Stimulated activated memory B cell treated with anti-CD40 and anti-IgM and Interleukin-4, amounts not matched to agents 10 μg/mL and 1 μg/mL and 100 μg/mL, for 72 hours (primary cell): ENCODE measurements at places on chromosomes 5 and 9.

DNA sequence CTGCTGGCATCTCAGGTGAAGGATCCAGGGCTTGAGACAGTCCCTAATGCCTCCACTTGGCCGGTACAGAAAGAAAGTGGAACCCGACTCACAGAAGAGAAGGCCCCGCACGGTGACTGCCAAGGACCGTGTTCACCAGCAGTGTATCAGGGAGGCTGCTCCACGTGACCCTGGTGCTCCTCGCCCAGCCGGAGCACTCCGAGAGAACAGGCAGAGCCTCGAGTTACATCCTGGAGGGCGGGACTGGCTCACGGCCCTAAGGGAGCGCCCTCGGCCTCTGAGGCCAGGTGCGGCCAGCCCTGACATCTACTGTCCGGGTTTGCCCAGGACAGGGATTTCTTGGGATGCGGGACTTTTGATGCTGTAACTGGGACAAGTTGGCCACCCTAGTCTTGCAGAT lies 104.0 kb upstream of the SARDH start:
- ATAC-seq = no peak

DNA sequence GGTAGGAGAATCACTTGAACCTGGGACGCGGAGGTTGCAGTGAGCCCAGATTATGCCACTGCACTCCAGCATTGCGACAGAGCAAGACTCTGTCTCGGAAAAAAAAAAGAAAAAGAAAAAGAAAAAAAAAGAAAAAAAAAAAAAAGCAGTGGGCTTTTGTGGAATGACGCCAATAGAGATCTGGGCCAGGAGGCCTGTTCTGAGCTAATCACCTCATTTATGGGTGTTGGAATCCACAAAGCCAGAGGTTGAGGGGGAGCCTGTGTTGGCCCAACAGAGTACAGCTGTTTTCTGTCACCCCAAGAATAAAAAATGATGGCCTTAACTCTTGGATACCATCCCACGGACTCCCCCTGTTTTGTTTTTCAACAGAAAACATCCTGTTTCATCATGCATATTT lies 18.5 kb downstream of the OSTF1 start:
- ATAC-seq = no peak

- no peak for ATAC-seq
Observed at GRCh38 chr9:74496406-74496805, 729 bp upstream of the RORB start.

GRCh38 chr5:66358741-66359140 lies 214.6 kb downstream of the SREK1 start:
- ATAC-seq = no peak

- no peak for ATAC-seq
Observed at GRCh38 chr9:69085569-69086283, 50.2 kb downstream of the FXN start.

GRCh38 chr9:77598524-77598923 lies 49.6 kb downstream of the GNA14 start:
- ATAC-seq = no peak

- ATAC-seq = no peak
Observed at GRCh38 chr5:121630402-121630801, 221.3 kb upstream of the FTMT start.

- no peak for ATAC-seq
Observed at GRCh38 chr9:136867480-136867879, 1.4 kb upstream of the EDF1 start.

DNA sequence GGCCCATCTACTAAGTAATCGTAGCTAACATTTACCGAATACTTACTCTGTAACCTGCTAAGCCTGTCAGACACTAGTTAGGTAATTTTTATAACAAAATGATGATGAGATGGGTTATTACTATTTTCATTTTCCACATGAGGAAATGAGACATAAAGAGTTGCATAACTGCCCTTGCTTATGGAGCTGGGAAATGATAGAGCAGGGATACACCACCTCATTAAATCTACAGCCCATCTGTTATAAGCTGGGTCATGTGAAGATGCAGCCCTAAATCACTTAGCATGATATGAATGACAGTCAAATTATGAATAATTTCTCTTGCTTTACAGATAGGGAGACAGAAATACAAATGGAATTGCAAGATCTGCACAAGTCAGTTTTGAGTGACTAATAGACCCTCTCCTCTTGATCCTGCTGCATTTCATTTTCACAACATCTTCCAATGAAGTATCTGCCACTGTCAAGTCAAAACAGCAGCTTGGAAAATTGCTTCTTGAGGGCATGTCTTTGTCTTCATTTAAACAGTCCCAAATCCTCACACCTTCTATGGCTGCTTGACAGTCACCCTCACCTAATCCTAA lies 364.7 kb downstream of the PRELID2 start:
- no peak for ATAC-seq

GRCh38 chr9:137244486-137245449 lies 3.7 kb downstream of the TUBB4B start:
- ATAC-seq = no peak

DNA sequence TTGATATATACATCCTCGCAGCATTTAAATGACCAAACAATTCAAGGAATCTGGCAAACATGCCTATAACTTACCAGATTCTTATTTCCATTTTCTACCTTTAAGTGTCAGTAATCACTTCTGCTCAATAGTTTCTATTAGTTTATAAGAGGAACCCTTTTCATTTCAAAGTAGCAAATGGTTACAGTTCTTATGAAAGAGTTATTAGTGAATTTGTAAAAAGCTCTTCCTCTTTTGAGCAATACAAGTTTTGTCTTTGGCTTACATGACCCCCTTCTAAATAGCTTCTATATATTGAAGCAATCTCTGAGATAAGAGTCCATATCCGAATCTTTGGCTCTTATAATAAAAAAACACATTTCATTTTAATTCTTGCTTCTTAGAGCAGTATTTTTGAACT lies 42.0 kb downstream of the ELL2 start:
- ATAC-seq = no peak

GRCh38 chr9:123034881-123035510 lies 1.5 kb downstream of the GPR21 start:
- no peak for ATAC-seq

- no peak for ATAC-seq
Observed at GRCh38 chr9:7125231-7125630, 367.5 kb downstream of the KDM4C start.

- ATAC-seq = no peak
Observed at GRCh38 chr5:107023732-107024131, 647.0 kb downstream of the EFNA5 start.

DNA sequence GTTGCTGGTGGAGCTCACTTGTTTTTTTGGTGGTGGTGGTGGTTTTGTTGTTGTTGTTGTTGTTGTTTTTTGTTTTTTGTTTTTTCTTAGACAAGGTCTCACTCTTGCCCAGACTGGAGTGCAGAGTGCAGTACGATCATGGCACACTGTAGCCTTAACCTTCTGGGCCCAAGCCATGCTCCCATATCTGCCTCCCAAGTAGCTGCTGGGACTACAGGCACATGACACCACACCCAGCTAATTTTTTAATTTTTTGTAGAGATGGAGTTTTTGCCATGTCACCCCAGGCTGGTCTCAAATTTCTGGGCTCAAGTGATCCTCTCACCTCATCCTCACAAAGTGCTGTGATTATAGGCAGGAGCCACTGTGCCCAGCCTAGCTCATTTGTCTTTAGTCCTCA lies 53.5 kb downstream of the NUP214 start:
- ATAC-seq = no peak

GRCh38 chr9:93673021-93673838 lies 96.8 kb downstream of the PHF2 start:
- no peak for ATAC-seq

GRCh38 chr5:165139721-165140120 lies 1634.3 kb downstream of the MAT2B start:
- no peak for ATAC-seq

- no peak for ATAC-seq
Observed at GRCh38 chr5:151153766-151154272, 3.8 kb downstream of the ANXA6 start.

DNA sequence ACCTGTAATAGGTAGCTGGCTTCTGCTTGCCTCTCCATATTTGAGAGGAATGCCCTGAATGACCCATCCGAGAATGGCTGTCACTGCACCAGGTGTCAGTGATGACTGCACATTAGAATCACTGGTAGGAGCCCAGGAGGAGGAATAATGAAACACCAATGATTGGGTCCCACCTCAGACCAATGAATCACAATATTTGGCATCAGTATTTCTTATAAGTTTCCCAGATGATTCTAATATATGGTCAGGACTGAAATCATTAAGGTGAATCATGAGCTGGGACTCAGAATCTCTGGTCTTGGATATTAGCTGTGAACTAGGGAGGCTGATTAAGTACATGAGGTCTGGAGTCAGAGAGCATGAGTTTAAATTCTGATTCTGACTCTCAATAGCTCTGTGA lies 23.4 kb downstream of the ARSB start:
- ATAC-seq = no peak

DNA sequence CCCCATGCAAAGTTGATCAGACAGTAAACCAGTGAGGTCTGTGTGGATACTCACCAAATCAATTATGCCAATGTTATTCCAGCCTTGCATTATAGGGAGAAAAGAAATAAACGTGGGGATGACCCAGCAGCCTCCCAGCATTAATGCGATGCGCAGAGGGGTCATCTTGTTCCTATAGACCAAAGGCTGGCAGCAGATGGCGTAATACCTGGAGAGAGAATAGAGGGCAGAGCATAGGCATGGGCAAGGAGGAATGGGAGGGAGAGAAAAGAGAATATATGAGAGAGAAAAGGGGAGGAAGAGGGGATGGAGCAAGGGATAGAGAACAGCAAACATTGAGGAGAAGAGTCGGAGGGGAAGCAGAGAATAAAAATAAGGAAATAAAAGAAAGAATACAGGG lies 131.2 kb downstream of the HTR4 start:
- no peak for ATAC-seq

DNA sequence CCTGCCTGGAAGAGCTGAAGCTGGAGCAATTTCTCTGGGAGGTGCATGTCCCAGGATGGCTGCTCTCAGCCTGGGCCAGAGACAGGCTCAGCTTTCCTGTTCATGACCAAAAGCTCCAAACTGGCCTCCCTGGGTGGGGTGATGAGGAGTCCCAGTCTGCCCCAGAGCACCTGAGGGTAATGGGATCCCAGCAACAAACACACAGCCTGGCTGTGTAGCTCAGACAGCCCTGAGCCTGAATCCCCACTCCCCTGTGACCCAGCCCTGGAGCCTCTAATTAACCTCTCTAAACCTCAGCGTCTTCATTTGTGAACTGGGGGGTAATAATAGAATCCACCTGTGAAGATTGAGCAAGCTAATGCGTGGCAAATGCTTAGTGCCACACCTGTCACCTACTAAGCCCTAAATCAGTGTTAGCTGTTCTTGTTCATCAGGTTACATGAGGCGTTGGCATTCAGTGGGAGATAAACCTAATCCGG lies 67.5 kb downstream of the HSPA4 start:
- no peak for ATAC-seq

GRCh38 chr9:125845271-125845808 lies 98.2 kb downstream of the PBX3 start:
- no peak for ATAC-seq

DNA sequence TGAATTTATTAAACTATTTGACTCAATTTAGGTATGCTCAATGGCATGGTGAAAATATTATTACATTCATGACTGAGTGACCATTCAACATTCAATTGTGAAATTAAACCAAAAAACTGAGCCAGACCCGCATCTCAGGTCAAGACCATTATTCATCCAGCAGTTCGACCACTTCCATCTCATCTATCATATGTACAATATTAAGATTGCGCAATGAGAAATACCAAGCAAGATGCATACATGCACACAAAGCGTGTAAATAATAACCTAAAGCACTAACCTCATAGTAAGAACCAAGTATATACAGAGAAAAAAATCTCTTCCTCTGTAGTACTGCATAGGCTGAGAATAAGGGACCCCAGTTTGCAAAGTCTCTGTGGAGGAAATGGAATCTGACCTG lies 310.2 kb downstream of the ADGRV1 start:
- no peak for ATAC-seq

DNA sequence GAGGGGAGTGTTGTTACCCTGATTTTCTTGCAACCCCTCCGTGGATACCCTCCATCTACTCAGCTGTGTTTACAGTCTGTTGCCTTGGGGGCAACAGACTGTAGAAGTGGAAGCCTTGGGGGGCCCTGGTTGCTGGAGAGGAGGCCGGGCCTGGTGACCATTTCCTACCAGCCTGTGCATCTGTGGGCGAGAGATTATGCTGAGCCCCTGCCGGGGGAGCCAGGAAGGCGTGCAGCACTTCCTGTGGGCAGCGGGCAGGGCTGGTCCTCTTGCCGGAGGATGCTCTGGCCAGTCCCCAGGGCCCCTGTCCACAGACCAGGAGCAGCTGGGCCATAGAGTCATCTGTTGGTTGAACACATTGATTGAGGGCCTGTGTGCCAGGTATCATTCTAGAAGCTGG lies 11.1 kb downstream of the ERGIC1 start:
- ATAC-seq = no peak
